ENCODE measurements at places on chromosomes 5 and 9.

DNA sequence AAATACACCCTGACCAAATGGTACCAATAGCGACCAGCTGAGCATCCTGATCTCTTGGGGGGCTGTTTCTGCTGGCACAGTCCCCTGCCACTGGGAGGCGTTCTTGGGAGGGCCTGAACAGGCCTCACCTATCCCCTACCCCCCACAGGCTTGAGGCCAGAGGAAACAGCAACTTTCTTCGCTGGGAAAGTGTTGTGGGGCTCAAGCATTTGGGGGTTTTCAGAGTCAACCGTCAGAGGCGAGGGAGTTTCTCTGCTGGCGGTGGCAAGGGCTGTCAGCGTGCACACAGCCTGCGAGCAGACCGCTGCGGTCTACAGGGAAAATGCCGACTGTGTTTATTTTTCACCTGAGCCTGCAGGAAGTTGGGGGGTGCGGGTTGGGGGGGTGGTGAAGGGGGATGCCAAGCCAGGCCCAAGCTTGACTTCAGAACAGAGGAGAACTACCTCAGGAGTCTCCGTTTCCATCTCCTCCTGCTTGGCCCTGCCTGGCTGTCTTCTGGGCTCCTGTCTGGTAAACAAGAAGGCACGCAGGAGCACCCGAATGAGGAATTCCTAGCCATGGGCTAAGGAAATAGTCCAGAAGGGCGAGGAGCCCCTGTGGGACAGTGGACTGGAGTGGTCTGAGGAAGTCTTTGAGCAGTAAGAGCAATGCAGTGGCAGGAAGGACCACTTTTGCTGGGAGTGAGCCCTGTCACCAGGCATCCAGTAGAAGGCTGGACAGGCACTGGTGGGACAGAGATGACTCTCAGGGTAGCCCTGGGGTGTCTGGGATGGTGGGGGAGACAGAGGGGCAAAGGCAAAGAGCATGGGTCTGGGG lies 18.1 kb downstream of the TCF7 start:
- no peak for DNase-seq

- no peak for DNase-seq
Observed at GRCh38 chr5:68500813-68501212, 285.3 kb downstream of the PIK3R1 start.

- DNase-seq, result no peak
Observed at GRCh38 chr5:52995914-52996313, 6.8 kb downstream of the ITGA2 start.

DNA sequence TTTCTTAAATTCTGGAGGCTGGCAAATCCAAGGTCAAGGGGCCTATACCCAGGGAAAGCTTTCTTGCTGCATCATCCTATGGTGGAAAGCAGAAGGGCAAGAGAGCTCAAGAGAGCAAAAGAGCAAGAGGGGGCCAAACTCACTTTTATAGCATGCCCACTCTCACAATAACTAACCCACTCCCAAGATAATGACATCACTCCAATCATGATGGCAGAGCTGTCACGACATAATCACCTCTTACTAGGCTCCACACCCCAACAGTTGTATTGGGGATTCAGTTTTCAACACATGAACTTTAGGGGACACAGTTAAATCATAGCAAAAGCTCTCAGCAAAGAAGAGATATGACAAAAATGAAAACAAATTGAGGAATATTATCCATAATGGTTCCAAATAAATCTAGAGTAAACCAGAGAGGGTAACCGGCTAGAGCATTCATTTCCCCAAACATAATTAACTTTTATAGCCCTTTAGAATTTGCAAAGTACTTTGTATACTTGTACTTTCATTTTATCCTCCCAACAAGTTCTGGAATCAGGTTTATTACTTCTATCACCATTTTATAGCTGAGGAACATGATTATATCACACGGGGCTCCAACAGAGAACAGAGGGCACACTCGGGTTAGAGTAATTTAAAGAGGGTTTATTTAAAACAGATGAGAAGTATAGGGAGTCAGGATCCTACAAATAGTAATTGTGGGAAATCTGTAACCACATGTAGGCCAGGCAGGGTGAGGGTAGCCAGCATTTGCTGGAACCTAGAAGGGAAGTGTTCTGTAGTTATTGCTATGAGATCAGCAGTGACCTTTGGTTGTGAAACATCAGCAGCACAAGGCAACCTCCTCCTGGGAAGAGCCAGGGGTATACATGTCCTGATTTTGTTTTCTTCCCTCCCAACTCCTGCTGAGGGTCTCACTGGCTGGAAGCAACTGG lies 7.2 kb upstream of the TARS1 start:
- DNase-seq, result peak; percentile 87

DNA sequence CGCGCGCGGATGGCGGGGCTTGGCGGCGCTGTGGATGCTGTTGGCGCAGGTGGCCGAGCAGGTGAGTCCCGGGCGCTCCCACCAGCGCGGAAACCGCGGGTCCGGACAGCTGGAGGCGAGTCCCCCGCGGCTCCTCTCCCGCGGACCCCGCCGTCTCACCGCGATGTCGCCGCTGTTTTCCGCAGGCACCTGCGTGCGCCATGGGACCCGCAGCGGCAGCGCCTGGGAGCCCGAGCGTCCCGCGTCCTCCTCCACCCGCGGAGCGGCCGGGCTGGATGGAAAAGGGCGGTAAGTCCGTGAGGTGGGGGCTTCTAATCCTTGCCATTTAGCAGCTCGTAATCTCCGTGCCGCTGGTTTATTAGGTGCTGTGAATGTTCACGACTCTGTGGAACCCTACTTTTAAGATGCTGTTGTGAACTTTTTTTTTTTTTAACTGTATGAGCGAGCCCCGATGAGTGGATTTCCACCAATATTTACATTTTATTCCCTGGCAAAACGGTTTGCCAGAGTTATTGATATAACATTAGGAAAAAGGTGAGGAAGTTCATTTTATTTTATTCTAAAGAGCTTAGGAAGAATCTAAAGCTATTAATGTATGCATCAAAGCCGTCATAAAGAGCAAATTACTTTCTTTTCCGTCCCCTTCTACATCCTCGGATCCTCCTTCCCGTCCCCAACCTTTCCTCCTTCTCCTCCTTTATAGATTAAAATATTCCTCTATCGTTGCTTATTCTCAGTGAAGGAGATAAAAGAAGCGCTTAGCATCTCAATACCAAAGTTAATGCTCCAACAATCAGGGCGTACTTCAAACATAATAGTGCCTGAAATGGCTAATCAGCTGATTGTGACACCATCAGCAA lies 579 bp downstream of the ADAMTS16 start:
- no peak for DNase-seq

DNA sequence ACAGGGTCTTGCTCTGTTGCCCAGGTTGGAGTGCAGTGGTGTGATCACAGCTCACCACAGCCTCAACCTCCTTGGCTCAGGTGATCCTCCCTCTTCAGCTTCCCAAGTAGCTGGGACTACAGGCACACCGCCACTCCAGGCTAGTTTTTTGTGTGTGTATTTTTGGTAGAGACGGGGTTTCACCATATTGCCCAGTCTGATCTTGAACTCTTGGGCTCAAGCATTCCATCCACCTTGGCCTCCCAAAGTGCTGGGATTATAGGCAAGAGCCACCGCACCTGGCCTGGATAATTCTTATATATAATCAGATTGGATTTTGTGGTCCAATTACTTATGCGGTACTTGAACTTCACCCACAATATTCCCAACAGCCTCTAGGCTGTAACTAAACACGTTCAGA lies 19.8 kb downstream of the CCDC69 start:
- no peak for DNase-seq

DNA sequence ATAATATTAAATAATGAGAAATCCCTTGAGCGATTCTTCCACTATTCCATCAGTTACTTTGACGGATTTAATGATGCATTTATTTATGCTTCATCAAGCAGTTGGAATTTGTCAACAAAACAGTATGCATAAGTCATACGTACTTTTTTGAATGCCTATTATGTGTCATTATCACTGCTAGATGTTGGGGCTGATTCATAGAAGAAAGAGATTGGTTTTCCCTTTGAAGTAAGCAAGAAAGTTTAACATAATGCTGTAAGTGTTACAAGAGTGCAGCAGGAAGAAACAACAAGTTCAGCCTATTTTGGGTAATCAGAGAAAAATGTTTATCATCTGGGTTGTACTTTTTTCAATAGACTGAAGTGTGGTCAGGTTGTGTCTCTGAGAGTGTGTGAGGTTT lies 121.2 kb upstream of the RANBP3L start:
- no peak for DNase-seq

- DNase-seq, result peak; percentile 55
Observed at GRCh38 chr5:149212198-149212951, 59.3 kb upstream of the AFAP1L1 start.

- no peak for DNase-seq
Observed at GRCh38 chr5:14041528-14042192, 97.2 kb upstream of the DNAH5 start.

DNA sequence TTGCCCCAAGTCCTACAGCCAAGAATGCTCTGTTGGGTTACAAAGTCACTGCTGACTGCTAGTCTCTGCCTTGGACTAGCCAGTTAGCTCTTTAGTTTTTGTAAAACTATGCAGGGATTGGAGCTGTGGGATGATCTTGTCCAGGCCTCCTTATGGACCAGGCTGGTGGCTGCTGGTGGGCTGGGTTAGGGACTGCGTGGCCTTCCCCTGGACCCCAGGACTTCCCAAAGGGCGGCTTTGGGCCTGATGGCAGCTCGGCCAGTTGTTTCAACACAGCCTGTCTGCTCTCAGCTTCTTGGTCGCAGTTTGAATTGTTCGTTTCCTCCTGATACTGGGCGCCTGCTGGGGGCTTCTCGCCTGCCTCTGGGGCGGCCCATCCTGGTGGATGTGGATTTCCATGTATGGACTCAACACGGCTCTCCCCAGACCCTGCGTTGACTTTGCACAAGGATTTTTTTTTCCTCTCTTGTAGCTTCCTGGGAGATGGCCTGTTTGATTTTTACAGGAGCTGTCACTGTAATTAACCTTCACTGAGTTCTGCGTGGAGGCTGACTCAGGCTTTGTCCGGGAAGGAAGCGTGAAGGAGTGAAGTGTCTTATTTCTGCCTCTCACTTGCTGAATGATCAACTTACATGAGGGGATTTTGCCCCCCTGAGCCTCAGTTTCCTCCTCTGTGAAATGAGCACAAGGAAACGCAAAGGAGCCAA lies 91.9 kb upstream of the NEURL1B start:
- no peak for DNase-seq
